ENCODE measurements at places on chromosomes 1 and 21.

DNA sequence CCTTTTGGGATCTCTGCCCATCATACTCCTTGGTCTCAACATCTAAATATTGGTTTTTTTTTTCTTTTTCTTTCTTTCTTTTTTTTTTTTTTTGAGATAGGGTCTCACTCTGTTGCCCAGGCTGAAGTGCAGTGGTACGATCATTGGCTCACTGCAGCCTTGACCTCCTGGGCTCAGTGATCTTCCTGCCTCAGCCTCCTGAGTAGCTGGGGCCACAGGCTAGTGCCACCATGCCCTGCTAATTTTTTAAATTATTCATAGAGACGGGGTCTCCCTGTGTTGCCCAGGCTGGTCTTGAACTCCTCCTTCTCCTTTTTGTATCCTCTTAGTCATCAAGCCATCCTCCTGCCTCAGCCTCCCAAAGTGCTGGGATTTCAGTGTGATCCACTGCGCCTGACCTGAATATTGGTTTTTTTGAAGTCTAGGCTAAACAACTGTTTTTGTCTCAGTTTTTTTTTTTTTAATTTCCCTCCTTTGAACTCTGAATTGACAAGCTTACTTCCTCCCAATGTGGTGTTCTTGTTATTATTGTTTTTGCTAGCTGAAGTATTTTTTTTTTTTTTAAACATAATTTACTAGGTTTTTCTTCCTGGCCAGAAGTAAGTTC is 30.9 kb downstream of the MAPKAPK2 start:
- DNase-seq: no peak

DNA sequence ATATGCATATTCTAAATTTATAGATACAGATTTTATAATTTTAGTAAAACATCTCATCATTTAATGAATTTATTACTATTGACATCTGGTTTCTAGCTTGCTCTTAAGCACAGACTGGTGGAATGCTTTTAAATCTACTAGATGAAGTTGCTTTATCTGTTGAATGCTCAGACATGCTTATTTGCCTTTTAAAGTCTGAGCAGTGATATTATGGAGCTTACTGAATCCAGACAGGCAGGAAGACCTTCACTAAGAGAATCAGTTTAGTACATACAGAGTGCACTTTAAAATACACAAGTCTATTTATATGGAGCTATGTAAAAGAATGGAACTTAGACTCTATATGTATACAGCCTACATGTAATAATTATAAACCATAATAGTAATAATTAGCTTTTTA is 16.6 kb downstream of the SDCCAG8 start:
- DNase-seq: no peak

GRCh38 chr1:65525266-65526048 is 105.0 kb downstream of the LEPR start:
- DNase-seq: peak; percentile 65

DNA sequence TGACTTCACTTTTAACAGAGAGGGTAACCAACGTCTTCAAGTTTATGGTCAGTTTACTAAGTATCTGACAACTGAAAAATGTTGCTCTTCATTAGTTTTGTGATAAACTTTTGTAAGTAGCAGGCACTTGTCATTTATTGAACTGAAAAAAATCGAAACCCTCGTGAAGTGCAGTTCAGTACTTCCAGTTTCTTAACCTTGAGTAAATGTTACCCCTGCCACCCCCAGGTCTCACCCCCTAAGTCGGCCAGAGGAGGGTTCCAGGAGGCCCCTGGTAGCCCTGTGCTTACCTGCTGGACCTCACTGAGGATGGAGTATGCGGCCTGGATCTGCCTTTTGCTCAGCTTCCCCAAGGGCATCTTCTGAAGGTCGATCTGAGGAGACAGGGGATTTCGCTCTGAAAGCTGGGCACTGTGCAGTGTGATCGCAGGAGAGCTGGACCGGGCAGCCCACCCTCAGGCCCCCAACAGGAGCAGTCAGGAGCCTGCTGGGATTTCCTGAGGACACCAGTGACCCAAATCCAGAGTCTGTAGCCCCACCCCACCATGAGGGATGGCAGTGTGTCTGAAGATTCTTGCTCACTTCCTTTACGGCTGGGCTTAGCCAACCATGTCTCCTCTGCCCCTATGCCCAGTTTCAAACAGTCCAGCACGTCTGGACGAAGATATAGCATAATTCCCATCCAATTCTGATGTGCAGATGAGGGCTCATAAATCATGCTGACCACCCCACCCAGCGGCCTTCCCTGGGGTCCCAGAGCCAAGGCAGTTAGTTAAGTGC is 37.6 kb downstream of the PARP1 start:
- no peak for DNase-seq

DNA sequence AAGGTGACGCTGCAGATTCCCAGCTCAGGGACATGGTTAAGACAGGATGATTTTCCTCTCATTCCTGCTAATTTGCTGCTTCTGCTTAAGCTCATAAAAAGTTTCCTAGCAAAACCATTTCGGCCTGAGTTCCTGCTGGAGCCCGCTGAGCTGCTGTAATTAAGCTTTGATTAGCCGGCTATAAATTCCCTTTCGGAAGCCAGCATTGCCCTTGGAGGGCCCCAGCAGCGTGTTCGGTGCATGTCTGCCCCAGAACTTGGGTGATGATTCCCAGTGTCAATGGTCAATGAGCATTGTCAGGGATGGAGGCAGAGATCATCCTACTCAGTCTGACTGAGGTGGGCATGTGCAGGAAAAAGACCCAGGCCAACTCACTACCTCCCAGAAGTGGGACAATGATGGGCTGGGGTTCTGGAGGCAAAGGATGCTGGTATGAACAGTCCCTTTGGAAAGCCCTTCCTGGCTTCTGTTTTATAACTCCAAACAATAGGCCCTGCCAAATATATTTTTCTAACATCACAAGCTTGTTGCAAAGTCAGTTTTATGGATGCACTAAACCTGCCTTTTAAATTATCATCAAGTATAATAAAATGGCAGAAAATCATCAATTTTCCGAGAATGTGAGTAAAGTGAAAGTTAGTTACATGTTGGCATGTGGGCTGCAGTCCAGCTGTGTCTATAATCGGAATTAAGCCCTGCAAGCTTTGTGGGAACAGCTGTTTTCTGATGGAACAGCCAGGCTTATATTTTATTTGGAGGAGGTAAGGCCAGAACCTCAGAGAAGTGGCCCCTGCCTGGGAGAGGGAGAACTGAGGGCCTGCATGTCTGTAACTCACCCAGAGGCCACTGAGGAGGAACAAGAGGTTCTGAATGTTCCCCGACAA is 257.1 kb downstream of the GRIK3 start:
- DNase-seq: no peak

GRCh38 chr1:205812271-205812877 is 624 bp downstream of the SLC41A1 start:
- peak; percentile 38 for DNase-seq

- peak; percentile 20 for DNase-seq
Measured at GRCh38 chr1:160474392-160475242, 48.4 kb downstream of the SLAMF6 start.

DNA sequence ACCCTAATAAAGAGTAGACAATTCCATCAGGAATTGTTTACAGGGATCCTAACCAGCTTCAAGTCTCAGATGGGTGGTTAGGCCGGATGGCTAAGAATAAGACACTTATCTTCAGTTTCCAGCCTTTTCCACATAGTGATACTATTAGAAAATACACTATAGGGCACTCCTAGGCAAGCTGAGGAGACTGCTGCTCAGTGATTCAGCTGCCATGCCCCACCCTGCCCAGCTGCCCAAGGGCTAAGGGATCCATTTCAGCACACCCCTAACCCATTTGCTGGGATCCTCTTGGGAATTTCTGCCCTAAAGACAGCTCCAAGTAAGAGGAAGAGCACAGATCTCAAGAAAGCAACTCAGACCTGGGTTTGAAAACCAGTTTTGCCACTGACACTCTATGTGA is 31.9 kb downstream of the PLPP3 start:
- DNase-seq: no peak

DNA sequence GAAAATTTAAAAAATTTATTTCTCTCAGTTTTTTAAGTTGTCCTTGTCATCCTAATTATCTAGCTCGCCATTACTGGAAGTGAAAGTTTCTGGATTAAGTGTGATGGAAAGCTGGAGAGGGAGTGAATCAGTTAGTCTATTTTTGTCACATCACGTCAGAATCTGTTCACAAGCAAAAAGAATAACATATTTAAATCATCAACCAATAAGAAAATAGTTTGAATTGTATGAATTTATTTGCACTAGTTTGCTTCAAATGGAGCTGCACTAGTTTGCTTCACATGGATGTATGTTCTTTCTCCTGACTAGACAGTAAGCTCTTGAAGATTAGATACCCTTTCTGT is 22.8 kb downstream of the PHC2 start:
- no peak for DNase-seq

DNA sequence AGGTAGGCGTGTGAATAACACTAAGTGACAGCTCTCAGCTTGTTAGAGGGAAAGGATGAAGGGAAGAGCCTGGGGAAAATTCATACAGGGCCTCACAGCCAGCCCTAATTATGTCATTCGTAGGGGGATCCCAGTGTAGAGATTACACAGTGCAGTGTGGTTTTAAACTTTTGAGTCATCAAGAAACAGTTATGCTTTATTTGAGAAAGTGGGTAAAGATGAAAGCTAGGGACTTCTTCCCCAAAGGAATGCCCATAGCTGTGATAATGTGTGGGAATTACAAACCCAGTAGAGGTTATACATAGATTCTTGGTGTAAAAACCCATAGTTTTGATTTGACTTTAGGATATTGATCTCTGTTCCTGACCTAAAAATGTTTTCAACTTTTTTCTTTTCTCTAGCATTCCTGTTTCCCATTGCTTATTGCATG is 1.9 kb downstream of the TTF2 start:
- DNase-seq: peak; percentile 24

GRCh38 chr1:186152620-186153239 is 222.3 kb downstream of the TPR start:
- DNase-seq: no peak
